GM23248 (cell line): ENCODE measurements at places on chromosomes 2 and 18.

DNA sequence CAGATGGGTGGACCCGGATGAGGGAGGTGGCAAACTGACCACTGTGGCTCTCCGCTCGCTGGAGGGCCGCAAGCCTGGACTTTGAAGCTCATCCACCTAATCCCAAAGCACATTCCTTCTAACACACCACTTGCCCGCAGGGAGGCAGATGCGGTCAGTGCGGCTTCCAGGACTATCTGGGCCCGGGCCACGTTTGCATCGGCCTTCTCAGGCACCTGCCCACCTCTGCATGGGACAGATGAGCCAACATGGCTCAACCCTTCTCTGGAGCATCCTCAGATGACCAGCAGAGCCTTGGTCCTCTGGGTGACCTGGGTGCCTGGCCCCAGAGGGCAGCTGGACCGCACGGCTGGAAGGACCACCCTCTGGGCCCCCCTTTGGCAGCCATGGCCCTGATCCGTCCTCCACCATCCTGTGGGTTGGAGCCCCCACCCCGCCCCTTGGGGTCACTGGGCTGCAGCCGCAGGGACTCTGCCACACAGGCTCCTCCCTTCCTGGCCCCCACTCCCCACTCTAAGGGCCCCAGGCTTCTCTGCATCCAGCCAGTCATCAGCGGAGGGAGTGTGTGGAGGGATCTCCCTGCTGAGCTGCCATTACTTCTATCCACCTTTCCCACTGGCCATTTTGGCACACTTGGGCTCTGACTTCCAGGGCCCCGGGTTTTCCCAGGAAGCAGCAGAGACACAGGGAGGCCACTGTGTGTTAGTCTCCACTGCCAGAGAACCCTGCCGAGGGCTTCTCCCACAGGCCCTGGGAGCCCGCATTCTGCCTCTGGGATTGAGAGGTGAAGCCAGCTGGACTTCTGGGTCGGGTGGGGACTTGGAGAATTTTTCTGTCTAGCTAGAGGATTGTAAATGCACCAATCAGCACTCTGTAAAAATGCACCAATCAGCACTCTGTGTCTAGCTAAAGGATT is 12.3 kb downstream of the HDAC4 start:
- DNase-seq, result no peak

DNA sequence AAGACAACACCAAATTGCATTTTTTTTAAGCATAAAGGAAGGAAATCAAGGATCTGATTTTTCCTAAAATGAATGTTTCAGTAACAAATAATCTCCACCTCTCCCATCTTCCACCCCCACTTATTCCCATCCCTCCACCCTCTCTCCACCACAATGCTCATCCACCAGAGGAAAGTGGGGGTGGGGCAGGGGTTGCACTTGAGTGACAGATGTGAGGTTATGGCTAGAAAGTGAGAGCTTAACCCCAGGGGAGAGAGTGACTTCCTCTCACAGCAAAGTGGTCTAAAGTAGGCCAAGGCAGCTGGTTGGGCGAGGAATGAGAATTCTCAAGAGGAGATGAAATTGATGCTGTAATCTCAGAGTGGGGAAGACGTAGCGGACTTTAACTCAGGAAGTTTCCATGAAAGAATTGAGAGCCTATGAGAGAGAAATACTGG is 104.7 kb downstream of the HNRNPLL start:
- no peak for DNase-seq

GRCh38 chr2:169208026-169208425 is 138.7 kb downstream of the DHRS9 start:
- no peak for DNase-seq

- DNase-seq, result peak; percentile 67
Observed at GRCh38 chr18:53790786-53791185, 433.7 kb downstream of the MBD2 start.

DNA sequence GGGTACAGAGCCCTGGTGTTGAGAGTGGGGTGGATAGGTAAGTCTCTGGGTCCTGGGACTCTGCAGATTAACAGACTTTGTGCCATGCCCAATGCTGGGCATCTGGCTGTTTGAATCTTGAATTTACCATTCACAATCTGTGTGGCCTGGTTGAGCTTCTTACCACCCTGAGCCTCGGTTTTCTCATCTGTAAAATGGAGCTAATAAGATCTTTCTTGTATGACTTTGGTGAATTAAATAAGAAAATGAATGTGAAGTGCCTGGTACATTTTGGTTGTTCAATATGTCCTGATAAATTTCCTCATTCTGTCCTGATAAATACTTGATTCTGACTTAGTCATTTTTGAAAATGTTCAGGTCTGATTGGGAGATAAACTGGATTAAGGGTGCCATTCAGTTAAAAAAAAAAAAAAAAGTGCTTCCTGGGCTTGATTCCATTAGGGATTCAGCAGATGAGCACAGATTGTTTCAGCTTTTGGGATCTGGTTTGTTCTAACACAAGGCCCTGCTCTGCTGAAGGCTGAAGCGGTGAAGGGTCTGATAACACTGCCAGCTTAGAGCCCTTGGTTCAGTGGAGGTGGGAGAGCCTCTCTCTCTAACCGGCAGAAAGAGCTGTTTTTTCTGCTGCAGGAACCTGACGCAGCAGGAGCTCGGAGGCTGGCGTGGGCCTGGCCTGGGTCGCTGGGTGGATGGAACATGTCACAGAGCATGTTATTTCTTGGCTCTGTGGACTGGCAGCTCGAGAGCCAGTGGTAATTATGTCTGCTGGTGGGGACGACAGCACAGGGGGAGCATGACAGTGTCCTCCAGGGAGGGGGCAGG is 84.5 kb upstream of the MCFD2 start:
- no peak for DNase-seq

DNA sequence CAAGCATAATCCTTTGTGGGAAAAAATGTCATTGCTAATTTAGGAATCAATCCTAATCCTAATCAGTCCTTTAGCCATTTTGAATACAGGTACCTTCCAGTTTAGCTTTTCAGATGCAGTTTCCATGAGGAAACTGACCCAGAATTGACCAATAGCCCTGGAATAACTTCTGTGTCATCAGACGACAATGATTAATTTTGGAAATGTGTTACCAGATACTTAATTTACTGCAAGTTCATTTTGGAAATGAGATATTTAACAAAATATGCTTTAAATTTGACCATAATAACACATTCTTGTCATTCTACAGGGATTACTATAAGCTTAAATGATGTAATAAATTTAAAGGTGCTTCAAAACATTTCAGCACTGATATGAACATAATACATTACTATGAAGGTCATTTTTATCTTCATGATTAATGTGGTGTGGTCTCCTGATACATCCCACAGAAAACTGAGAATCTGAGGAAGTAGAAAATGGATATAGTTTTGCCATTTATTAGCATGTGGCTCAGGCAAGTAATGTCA is 129.8 kb upstream of the SH3BP4 start:
- DNase-seq, result peak; percentile 32

- peak; percentile 28 for DNase-seq
Observed at GRCh38 chr2:199405241-199405640, 52.5 kb downstream of the SATB2 start.

- peak; percentile 90 for DNase-seq
Observed at GRCh38 chr2:202375033-202375608, 1.0 kb upstream of the BMPR2 start.

GRCh38 chr2:43948370-43948769 is 47.4 kb downstream of the LRPPRC start:
- no peak for DNase-seq

DNA sequence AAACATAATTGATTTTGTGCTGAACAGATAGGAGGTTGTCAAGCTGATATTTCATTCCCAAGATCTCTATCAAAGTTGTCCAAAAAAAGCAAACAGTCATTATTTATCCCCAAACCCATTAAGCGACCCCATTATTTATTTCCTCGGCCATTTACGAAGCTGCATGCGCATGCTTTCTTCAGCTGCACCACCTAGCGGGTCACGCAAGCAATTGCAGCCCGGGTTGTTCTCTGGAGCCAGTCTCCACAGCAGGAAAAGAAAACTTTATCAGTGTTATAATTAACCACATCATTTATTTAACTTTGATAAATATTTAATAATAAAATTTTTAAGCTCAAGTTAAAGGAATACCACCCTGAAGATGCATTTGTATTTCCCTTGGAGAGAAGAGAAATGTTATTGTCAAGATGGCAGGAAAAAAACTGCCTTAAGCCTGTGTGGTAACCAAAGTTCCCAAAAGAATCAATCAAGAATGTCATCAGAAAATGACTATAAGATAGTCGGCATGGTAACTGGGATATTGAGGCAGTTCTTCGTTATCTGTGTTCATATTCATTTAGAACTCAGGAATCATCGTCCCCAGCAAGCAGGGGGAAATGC is 304.7 kb downstream of the FBXO15 start:
- peak; percentile 71 for DNase-seq

DNA sequence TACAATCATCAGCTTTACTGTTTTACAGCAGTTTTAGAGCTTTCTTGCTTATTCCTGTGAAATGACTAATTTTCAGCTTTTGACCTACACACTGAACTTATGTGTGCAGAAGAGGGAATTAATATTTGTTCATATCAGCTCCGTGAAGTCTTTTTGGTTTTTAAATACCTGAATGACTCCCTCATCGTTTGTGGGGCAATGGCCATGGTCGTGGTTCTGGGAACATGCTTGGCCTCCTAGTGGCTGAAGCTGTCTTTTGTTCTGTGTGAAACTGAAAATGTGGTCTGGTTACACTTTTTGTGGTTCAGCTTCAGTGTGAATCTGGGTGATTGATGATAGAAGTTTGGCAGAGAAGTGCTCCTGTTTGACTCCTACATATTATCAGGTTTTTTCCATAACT is 408.1 kb downstream of the THSD7B start:
- peak; percentile 66 for DNase-seq

DNA sequence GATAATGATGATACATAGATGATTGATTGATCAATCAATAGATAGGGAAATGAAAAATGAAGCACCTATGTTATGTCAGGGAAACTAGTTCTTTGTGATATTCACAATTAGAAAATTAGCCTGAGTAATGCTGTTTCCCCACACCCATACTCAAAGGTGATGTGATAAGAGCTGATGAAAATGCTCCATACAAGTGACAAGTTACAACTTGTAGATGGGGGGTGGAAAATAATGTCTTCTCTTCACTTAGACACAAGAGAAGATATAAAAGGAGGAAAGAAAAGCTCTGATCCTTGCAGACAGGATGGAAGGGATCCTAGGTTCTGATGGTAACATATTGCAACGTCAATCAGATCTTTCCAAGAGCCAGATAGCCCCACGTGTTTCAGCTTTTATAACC is 365.9 kb downstream of the AKAIN1 start:
- no peak for DNase-seq

DNA sequence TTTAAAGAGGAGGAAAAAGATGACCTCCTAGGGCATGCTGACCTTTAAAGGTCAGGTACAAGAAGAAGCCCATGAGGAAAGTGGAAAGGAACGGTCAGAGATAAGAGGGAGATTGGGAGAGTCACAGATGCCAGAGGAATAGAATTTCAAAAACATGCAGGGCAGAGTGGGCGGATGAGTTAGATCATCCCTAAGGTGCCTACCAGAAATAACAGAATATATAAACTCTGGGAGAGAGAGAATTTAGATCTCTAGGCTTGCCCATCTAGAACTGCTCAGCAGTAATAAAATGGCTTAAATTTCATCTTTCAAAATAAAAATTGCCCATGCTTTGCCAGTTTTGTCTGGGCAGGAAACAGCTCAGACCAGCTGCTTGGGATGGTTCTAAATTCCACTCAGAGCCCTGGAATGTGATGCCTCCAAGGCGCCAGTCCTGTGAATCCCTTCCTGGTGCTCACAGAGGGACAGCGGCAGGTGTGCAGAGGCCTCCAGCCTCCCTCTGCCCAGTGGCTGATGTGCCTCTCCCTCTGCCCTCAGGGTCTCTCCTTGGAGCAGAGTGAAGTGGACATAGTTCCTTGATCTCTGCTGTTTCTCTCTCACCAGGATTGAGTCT is 130.9 kb downstream of the ANTXR1 start:
- peak; percentile 53 for DNase-seq

DNA sequence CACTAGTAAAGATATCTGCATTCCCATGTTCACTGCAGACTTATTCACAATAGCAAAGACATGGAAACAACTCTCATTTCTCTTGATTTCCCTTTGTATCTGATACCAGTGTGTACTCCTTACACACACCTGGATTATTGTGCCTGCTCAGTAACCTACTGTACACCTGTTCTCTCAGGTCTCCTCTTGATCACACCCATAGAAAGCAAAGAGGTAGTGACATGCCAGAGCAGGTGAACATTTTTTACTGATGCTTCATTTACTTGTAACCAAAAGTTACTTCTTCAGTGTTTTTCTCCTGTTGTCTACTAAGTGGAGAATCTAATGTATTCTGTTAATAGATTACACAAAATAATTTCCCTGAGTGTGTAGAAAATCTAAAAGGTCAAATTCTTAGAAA is 46.8 kb downstream of the CDH19 start:
- no peak for DNase-seq

- DNase-seq, result no peak
Observed at GRCh38 chr18:35458271-35458670, 39.5 kb downstream of the INO80C start.

- no peak for DNase-seq
Observed at GRCh38 chr2:189109921-189110397, 69.6 kb downstream of the COL5A2 start.

DNA sequence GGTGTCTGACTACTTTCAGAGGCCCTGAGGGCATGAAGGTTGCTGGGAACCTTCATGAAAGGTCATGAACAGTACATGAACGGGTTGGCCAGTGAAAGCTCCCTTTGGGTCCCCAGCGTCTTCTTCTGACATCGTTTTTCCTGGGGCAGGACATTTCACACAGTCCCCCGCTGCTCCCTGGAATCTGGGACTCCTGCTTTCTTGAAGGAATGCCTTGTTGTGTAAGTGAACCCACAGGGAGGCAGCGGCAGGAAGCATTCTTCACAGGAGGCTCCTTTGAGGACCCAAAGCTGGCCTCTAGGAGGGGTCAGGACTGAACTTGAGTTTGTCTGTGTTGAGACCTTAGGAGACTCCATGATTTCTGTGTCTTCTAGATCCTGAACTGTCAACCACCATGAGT is 144.3 kb downstream of the KCNE4 start:
- DNase-seq, result no peak

DNA sequence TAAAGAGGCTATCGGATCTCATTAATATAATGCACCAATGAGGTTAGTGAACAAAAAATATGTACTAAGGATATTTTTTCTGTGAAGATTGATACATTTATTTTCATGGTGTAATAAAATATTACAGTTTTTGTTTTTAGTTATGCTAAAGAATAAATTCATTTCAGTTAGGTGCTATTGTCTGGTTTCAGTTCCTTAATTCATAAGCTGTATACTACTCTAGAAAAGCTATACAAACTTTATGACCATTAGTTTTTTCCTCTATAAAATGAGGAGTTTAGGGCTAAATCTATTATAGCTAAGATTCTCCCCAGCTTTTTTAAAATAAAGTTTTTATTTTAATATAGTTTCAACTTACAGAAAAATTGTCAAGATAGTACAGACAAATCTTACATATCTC is 1311.7 kb upstream of the NXPH2 start:
- DNase-seq, result no peak
